Inflammatory macrophage (primary cell): ENCODE measurements at places on chromosomes 12 and 14.

DNA sequence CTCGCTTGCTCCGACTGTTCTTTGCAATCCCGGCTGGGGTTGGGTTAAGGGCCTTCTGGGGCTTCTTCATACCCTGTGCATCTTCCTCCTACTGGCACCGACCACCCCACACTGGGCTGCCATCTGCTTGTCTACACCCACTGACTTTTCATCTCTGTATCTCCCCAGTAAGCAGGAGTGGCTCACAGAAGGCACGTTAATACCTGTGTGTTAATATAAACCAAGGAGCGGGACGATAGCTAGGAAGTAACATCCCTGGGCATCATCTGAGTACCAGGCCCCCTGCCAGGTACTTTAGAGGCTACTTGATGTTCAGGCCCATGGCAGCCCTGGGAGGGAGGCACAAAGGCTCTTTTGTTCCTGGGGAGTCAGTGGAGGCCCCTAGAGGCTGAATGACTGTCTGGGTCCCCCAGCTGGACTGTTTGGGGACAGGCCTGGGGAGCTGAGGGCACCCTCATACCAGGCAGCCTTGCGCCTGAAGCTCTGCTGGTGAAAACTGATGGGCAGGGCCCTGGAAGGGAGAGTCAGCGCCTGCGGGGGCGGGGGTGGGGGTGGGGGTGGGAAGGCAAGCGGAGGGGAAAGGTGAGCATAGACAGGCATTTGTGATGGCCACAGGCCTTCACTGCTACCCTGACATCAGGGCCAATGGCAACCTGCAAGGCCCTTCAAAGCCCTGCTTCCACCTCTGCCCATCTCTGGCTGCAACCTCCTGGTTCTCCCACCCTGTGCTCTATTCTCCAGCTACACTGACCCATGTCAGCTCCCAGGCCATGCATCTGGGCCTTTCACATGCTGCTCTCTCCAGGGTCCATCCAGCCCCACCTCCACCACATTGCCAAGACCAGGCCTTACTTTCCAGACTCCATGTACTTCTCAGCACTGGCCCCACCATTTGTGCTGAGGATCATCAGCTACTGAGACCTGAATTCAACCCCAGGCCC lies 34.2 kb upstream of the DEGS2 start:
- no peak for DNase-seq

GRCh38 chr12:38934686-38935085 lies 29.3 kb upstream of the CPNE8 start:
- DNase-seq: no peak

DNA sequence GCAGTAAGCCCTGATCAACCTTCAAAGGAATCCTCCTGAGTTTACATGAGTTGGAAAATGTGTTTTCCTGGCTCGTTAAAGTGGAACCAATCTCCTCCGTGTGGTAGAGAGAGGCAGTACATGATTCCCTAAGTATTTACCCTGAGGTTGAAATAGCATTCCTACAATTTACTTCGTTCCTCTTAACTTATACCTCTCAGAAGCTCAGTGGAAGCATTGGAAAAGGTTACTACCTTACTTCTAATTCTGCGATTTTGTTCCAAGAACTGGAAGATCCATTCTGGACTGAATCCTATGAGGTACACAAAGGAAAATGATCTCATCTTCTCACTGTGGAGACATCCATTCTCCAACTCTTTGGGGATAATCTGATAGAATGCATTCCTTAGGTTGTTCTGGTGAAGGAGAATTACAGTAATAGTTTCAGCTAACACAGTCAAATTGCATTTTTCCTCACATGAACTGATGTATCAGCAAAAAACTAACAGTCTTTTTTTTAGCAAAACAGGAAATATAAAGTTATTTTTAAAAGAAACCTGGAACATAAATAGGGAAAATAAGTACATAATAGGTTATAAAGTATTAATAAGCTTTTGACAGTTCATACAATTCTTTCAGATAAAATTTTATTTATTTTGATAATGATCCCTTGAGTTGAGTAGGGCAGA lies 475.6 kb downstream of the PDZRN4 start:
- peak; percentile 29 for DNase-seq

- no peak for DNase-seq
Measured at GRCh38 chr14:53432378-53432802, 279.3 kb upstream of the DDHD1 start.

- no peak for DNase-seq
Measured at GRCh38 chr12:30045171-30045570, 261.4 kb upstream of the TMTC1 start.

- DNase-seq: peak; percentile 16
Measured at GRCh38 chr12:102527171-102527720, 46.9 kb upstream of the IGF1 start.

GRCh38 chr12:109124878-109125648 lies 8.7 kb downstream of the ACACB start:
- no peak for DNase-seq

DNA sequence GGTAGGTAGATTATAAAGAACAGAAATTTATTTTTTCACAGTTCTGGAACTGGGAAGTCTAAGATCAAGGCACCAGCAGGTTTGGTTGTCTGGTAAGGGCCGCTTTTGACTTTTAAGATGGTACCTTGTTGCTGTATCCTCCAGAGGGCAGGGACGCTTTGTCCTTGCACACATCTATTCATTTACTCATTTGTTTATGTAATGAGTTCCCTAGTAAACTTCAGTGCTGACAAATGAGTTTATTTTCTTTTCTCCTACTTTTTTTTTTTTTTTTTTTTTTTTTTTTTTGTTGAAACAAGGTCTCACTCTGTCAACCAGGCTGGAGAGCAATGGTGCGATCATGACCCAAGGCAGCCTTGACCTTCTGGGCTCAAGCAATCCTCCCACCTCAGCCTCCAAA lies 195.7 kb downstream of the FBXL14 start:
- DNase-seq: no peak

GRCh38 chr14:105536691-105537579 lies 10.6 kb downstream of the TMEM121 start:
- no peak for DNase-seq

DNA sequence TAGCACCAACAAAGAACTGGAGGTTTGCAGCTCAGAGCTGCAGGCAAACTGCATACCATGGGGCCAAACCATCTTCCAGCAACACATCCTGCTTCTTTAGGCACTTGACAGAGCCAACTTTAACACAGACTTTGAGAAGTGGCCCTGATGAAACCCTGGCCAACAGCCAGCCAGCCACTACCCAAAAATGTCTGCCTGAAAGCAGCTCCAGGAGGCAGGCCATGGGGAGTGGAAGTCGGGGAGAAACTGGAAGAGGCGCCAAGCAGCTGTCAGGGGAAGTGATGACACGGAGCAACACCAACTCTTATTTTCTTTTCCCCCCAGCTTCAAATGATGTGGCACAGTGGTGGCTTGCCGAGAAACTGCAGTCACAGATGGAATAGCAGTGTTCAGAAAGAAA lies 110.9 kb upstream of the PLXNC1 start:
- no peak for DNase-seq

GRCh38 chr14:83614956-83615355 lies 1915.0 kb upstream of the FLRT2 start:
- DNase-seq: no peak

DNA sequence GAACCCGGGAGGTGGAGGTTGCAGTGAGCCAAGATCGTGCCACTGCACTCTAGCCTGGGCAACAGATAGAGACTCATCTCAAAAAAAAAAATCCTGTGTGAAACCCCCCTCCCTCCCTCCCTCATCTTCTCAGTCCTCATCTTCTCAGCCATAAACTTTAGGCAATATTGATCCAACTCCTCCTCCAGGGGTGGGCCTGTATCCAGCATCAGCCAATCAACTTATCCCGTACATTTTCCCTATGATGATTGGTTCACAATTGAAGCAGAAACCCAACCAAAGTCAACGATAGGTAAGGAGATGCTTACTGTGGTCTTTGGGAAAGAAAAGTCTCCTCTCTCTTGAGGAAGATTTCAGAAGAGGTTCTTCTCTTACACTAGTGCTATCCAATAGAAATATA lies 33.5 kb upstream of the CIT start:
- no peak for DNase-seq

GRCh38 chr14:29348504-29348903 lies 579.1 kb downstream of the PRKD1 start:
- no peak for DNase-seq

GRCh38 chr12:75937486-75937885 lies 94.1 kb downstream of the PHLDA1 start:
- DNase-seq: no peak

DNA sequence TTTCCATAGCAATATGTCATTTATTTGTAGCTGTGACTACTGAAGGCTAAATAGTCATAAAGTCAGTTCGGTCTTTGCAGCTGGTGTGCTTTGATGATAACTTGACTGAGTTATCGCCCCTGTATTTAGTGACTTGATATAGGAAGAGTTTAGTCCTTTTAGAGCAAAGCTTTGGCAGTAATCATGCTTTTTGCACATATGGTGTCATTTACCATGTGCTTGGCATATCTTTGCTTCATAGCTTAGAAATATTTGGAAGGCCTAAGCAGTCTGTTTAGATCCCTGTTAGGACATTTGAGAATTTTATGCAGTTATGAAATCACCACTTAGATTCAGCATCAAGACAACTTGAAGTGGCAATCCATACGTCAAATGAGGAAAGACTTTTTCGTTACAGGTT lies 31.6 kb downstream of the POLR3B start:
- DNase-seq: no peak

DNA sequence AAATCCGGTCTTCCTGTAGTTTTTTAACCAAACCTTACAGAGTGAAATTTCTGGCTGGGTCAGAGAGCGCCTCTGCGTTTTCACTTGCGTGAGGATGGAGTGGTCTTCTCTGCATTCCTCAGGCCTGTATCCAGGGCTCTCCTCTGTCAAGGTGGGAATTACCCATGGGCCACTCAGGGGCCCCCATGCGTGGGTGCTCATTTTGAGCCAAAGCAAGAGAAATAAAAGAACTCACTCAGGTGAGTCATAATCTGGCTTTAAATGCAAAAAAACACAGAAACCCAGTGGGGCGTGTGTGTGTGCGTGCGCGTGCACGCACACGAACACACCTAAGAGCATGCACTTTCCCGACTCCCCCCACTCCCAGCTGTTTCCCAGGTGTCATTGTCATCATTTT lies 104.0 kb upstream of the PWP1 start:
- DNase-seq: no peak

GRCh38 chr14:95889236-95889979 lies 12.8 kb downstream of the TUNAR start:
- no peak for DNase-seq

GRCh38 chr12:76446090-76446489 lies 97.9 kb upstream of the BBS10 start:
- no peak for DNase-seq

DNA sequence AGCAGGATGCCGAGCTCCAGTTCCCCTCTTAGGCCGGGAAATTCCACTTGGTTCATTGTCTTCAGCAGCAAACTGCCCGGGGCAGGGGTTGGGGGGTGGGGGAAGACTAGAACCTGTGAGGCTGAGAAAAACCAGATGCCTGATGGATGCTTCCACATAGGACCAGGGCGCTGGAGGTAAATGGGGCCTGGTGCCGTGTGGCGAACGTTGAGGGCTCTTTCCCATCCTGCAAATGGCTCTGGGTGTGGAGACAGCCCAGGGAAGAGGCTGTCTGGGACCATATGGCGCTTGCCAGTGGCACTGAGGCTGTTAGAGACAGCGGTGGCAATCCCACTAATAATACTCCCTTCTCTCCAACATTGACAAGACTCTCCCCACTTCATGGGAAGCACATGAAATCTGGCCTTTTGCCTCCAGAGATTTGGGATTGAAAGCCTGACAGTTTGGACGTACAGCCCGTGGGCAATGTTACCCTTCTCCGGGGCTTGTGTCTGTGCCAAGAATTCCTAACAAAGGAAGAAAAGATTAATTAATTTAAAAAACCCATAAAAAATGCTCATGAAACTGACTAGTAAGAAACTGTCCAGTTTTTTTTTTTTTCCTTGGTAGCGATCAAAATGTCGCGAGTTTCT lies 44.5 kb downstream of the MAP1LC3B2 start:
- no peak for DNase-seq

- peak; percentile 55 for DNase-seq
Measured at GRCh38 chr14:102840771-102841528, 63.7 kb downstream of the TRAF3 start.

- no peak for DNase-seq
Measured at GRCh38 chr12:10529603-10530002, 23.9 kb downstream of the EIF2S3B start.

DNA sequence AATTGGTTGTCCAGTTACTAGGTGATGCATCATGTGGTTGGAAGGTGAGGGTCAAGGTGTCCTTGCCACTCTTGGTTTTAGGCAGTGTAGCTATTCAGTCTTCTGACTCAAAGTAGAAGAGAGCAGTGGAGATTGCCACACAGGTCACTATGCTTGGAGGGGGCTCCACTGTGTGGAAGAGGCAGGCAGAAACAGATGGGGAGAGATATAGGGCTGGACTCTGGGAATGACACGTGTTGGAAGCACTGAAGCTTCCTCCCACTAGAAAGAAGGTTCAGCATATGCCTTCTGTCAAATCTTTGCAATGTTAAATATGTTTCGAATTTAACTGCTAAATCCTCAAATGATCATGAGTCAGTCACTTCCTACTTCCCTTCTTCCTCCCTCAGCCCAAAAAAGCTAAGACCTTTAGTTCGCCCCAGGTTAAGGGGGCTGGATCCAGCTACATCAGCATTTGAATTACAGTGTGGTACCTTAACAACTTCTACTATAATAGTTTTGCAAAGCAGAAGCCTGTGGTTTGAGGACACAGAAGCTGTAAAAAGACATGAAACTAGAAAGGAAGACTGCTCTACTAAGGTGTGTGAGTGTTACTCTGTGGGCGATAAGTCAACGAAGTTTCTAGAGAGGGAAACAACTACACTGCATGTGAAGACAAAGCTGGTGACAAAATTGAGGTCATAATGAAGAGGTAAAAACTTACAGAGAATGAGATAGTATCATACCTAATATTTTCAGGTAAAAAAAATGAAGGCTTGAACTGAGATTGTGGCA lies 228.0 kb downstream of the NELL2 start:
- DNase-seq: no peak

DNA sequence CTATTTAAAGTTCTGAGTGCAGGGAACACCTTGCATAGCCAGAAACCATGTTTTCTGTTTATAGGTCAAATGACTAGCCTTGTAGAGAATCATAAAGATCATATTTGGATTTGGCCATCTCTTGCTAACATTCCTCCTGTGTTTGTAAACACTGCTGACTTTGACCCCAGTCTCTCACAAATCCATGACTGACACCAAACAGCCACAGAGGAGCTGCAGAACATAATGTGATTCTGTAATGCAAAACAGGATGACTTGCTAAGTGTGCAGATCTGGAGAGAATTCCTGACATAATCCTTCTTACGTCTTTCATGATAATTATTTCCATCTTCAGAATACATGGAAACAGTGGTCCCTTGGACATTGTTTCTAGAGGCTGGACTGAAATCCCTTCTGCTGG lies 211.8 kb downstream of the BMP4 start:
- DNase-seq: no peak

DNA sequence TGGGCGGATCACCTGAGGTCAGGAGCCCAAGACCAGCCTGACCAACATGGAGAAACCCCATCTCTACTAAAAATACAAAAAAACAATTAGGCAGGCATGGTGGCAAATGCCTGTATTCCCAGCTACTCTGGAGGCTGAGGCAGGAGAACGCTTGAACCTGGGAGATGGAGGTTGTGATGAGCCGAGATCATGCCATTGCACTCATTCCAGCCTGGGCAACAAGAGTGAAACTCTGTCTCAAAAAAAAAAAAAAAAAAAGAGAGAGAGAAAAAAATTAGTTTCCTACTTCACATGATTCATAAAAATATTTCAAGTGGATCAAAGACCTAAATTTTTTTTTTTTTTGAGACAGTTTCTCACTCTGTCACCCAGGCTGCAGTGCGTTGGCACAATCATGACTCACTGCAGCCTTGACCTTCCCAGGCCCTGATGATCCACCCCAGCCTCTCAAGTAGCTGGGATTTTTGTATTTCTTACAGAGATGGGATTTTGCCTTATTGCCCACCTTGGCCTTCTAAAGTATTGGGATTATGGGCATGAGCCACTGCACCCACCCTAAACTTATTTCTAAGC lies 24.9 kb downstream of the FCF1 start:
- no peak for DNase-seq
